ENCODE measurements at places on chromosomes 5 and 9.

GRCh38 chr5:107545486-107545885, 125.3 kb downstream of the EFNA5 start:
- DNase-seq, result no peak

DNA sequence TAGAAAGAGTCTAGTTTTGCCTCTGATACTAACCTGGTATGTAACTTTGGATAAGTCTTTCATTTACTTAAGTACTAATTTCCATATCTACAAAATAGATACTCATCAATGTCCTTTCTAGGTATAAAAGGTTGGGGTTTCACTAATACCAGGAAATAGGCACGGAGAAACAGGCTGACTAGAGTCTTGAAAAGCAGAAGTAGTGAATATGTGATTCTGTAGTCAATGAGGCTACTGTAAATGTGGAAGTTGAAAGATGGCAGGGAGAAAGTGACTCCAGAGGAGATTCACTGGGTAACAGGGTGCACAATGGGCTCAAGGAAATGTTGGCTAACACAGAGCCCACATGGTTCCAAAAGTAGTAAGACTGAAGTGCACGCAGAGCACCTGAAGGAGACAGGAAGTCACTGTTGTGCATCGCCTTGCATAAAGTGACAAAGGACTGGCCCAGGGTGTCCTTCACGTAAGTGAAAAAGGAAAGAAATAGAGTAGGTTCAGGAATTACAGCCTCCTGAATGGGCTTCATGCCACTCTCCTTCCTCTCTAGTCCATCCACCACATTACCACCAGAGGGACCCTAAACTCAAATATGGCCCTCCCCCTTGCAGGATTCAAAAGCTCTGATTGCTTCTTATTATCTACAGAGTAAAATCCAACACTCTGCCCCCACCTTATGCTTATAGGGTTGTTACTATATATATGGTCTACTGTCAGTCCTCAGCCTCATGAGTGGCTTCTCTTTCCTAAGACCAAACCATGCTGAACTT, 288.0 kb upstream of the SMARCA2 start:
- no peak for DNase-seq

GRCh38 chr5:141245250-141245717, at the start of gene PCDHB15:
TSS of gene PCDHB15 (plus strand) at chr5:141245395. CDS start at chr5:141245579, 184 bp downstream.
- peak; percentile 39 for DNase-seq

DNA sequence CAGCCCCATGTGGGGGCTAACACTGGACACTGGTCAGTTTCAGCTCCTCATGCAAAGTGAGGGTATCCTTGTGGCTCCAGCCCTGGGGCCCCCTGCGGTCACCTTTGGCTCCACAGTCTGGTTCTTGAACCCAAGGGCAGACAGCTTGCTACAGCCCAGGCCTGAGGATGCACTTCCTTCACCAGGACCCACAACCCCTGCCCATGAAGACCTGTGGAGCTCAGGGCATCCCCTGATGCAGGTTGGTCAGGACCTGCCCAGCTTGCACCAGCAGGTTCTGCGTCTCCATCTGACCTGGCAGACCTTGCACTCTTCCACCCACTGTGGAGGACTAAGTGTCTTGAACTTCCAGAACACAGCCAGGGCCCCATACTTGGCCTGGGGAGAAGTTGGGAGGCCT, 3.7 kb upstream of the MRNIP start:
- DNase-seq, result no peak

DNA sequence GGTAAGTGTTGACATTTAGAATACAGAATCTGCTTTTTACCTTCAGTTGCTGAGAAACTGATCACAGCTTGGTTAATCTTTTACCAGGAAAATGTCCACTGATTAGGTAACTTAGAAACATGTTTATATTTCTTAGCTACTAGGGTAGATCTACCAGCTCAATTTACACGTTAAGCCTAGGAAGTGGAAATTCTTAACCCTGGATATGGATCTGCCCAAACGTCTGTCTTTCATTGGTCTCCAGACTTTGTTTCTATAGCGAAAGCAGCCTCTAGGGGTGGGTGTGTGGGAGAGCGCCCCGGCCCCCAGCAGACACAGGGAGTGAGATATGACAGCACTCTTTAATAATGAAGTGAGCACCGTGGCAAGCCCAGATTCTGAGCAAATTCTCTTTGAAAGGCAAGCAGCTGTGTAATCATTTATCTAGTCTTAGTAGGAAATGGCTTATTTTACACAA, 141.6 kb upstream of the ZNF608 start:
- DNase-seq, result no peak

- no peak for DNase-seq
These were observed 13.2 kb upstream of the CEL start for GRCh38 chr9:133048595-133048994.

DNA sequence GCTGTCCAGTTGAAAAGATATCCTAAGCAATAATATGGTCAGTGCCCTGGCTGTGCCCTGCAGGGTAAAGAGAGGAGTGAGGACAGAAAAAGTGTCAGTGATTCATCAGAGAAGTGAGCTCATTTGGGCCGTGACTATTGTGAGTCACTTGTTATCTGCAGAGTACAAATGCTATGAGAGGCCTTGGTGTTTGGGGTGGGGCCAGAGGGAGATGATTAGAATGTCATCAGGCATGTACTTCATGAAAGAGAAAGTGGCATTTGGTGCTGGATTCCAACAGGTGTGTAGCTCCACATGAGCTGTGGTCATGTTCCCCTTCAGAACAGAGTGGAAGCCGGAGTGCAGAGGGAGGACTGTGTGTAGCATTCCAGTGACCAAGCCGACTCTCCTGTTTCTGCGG, 174.1 kb downstream of the KDM4C start:
- no peak for DNase-seq

GRCh38 chr9:35675732-35676392, 2.1 kb downstream of the CA9 start:
- DNase-seq, result peak; percentile 87

- no peak for DNase-seq
These were observed 147.4 kb downstream of the TRIM36 start for GRCh38 chr5:115022303-115022702.

- DNase-seq, result no peak
These were observed 115.9 kb upstream of the PHYKPL start for GRCh38 chr5:178348356-178349074.

GRCh38 chr5:168916852-168917251, 337.7 kb upstream of the PANK3 start:
- DNase-seq, result no peak

- DNase-seq, result no peak
These were observed 78.5 kb downstream of the ERCC6L2 start for GRCh38 chr9:95953986-95954385.

GRCh38 chr5:45383985-45384384, 312.2 kb downstream of the HCN1 start:
- DNase-seq, result no peak

GRCh38 chr9:127204771-127205470, 59.7 kb upstream of the GARNL3 start:
- no peak for DNase-seq

DNA sequence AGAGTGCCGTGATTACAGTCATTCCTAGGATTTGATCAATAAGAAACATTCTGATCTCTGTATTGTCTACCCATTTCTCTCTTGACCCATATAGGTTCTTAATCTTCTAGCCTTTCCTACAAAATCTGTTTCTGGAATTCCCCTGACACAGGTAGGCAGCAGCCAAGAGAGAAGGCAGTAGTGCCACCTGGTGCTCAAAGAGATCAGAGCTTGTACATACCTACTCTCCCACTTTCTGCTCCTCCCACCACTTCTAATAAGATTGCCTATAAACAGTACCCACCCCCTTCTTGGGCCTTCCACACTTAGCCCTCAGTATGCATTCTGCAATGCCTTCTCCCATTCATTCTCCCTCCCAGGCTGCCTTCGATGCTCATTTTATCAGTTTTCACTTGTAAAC, 117.4 kb upstream of the RORB start:
- peak; percentile 20 for DNase-seq

- DNase-seq, result no peak
These were observed 45.7 kb downstream of the POC5 start for GRCh38 chr5:75671506-75671905.

GRCh38 chr5:123455095-123455494, 31.9 kb upstream of the CEP120 start:
- DNase-seq, result no peak

GRCh38 chr5:14364576-14365472, 216.8 kb upstream of the OTULINL start:
- no peak for DNase-seq

GRCh38 chr9:114001794-114002261, 76.3 kb downstream of the AMBP start:
- DNase-seq, result no peak

- no peak for DNase-seq
These were observed 75.6 kb upstream of the SPIN1 start for GRCh38 chr9:88312517-88313103.

- DNase-seq, result no peak
These were observed 96.2 kb downstream of the RXRA start for GRCh38 chr9:134422301-134423090.

DNA sequence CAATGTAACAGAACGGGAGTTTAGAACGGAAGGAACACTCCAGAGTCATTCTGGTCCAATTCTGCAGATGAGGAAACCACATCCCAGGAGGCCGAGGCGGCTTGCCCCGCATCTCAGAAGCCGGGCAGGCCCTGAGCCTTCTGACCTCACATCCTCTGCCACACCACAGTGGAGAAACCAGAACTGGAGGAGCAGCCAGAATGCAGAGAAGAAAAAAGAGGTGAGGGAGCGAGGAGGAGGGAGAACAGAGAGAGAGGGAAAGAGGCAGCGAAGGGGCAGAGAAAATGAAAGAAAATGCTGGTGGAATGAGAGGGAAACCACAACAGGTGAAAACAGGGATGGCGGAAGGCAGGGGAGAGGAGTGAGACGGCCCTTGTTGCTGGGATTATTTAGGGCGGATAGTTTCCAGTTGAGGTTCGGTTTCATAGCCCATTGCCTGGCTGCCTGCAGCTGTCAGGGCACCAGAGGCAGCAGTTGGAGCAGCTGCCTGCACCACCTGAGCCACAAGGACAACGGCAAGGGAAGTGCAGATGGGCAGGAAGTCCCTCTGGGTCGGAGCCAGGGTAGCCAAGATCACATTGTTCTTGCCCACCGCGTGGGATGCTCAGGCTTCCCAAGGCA, at the start of gene HMHB1:
Gene HMHB1, plus strand, starts transcription at position 77 of the 621 bp plus-strand sequence.
- no peak for DNase-seq

DNA sequence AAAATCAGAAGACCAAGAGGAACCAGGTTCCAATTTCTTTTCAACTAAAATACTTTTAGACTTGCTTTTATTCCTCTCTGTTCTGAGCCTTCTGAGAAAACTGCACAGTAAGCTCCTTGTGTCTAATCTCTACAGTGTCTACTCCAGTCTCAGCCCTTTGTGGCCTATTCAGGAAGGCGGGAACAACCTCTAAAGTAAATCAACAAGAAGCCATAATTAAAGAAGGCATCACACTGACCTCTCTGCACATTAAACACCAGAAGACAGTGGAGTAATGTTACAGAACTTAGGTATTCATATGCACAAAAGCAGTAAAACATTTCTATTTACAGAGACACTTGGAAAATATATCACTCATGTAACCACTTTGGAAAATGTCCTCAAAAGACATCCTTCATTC, 14.9 kb downstream of the XPA start:
- DNase-seq, result no peak

- DNase-seq, result no peak
These were observed 94.4 kb downstream of the PDE6A start for GRCh38 chr5:149849966-149850910.

- DNase-seq, result no peak
These were observed 148.7 kb downstream of the OXCT1 start for GRCh38 chr5:41721516-41721915.

- no peak for DNase-seq
These were observed 61.4 kb upstream of the RANBP6 start for GRCh38 chr9:6076851-6077250.

- no peak for DNase-seq
These were observed 579 bp downstream of the BARHL1 start for GRCh38 chr9:132582786-132583583.

DNA sequence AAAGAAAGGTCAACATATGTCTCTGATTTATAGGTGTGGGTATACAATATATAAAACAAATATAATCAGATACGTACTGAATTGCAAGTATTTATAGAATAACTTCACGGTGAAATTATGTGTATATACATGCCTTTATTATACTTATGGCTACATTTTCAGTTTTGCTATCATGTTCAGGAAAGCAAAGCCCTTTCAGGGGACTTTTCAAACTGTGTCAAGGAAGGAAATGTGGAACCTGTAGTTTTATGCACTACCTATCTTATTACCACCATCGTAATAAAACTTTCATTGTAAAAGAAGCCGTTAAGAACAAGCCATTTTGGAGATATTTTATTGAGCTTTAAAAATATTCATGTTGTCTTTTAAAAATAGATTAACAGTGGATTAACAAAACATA, 257.2 kb downstream of the PJA2 start:
- DNase-seq, result no peak

- DNase-seq, result no peak
These were observed 400.8 kb upstream of the PTGER4 start for GRCh38 chr5:40278881-40279280.

DNA sequence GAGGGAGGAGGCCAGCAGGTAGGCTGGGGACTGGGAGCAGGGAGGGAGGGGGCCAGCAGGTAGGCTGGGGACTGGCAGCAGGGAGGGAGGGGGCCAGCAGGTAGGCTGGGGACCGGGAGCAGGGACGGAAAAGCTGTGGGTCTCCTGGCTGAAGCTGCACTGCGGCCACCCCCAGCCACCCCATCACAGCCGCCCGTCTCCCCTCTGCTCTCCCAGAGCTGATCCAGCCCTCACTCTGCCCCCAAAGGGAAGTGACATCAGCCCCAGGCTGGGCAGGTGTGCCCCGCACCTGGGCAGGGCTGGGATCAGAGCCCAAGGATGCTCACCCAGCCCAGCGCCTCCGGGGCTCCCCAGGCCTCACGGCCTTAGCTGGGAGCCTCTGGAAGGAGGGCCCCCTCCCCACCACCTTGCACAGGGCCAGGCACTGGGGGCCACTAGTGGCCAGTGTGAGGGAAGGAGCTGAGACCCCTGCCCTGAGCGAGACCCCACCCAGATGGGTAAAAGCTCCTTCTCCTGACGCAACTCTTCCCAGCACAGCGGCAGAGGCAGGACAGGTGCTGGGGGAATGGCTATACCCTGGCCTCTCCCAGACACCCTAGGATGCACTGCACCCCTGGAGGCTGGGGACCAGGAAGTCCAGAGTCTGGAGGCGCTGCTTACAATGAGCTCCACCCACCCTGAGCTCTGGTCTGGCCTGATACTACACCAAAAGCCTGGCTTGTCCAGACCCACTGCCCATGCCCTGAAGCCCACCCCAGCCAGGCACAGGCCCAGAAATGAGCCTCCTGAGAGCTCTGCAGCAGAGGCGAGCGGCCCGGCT, 11.6 kb downstream of the AGPAT2 start:
- DNase-seq, result no peak

DNA sequence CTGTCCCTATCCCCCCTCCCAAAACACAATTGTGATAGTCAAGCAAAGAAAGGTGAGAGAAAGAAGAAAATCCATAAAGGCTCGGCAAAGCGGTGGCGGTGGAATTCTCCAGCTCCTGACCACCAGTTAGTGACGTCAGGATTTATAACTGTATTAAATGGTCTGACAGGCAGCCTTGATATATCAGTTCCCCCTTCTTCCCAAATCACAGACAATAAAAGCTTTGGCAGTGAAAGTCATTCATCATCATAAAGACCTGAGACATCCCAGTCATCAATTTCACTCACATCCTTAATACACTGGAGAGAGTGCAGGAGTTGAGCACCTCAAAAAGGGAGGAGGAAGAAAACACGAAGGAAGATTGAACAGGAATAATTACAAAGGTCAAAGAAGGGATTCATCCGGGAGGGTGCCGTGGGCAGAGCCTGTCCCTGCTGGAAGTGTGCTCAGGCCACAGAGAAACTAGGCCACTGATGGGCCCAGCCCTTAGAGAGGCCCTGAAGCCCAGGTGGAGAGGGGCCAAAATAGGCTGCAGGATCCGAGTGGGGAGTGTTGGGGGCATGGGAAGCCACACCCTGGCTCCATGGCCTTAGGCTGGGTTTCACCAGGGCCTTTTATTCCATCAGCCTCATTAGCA, 131.9 kb downstream of the PAX5 start:
- no peak for DNase-seq
